ENCODE measurements at places on chromosomes 2 and 18. TPM values are rescaled to one million over a fixed set of nuclear protein-coding genes. Genes with fewer than 3 reads are reported as not detected.

DNA sequence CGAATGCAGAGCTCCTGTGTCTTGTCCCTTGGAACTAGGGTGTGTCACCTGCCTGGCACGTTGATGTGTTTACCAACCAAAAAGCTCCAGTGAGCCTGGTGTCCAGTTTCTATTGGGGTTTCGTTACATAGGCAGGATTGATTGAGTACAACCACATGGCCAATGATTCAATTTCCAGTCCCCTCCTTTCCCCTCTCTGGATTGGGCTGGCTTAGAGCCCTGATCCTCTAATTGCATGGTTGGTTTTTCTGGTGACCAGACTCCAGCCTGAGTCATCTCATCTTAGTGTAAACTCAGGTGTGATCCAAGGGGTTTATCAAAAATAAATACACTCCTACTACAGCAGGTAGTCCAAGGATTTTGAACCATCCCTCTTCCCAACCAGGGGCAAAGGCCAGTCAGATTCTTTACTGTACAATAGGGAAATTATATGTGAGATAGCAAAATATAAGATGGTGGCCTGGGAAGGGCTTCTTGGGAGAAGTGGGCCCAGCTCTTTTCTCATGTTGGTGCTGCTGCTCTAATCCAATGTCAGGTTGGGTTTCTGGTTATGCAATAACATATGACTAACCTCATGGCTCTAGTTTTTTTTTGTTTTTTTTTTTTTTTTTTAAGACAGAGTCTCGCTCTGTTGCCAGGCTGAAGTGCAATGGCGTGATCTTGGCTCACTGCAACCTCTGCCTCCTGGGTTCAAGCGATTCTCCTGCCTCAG lies 64.7 kb upstream of the MGAT5 start:
- peak; percentile 73 for DNase-seq

DNA sequence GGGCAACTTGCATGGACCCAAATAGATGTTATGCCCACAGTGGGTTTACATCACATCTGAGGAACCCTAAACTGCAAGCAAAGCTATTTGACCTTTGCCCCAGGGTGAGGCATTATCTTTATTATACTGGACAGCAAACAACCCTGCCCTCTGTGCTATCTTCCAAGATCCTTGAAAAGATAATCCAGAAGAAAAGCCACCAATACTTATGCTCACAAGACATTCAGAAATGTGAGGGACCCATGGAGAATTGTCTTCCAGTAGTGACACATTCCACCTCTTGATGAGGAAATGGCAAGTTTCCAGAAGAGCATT lies 53.0 kb upstream of the NDUFV2 start:
- DNase-seq = no peak

DNA sequence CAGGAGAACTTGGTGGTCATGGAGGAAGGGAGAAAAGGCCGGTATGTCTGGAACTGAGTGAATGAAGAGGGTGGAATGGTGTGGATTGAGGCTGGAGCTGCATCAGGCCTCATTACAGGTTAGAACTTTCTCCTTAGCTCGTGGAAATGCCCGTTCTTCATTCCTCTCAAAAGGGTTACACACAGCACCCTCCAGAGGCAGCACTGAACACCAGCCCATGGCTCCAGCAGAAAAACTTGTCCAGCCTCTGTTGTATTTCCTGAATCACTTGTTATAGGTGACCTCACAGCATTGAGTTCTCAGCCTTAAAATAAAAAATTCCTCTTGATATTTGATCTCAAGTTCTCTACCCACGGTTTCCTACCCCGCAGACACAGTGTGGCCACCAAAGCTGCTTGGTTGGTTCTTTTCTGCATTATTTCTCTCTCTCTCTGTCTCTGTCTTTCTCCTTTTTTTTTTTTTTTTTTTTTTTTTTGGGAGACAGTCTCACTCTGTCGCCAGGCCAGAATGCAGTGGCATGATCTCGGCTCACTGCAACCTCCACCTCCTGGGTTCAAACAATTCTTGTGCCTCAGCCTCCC lies 89.6 kb downstream of the ITGB1BP1 start:
- no peak for DNase-seq

The ERFE gene
- total RNA-seq = 0.88 TPM

The NCKAP1 gene
- total RNA-seq = 209 TPM

- no peak for DNase-seq
Measured at GRCh38 chr18:7488571-7488970, 78.5 kb upstream of the PTPRM start.

- DNase-seq = no peak
Measured at GRCh38 chr2:236847538-236848263, 238.0 kb upstream of the COPS8 start.

Data from osteoblast (primary cell).